ENCODE measurements at places on chromosomes 3 and 15. TPM values are rescaled to one million over a fixed set of nuclear protein-coding genes. Genes with fewer than 3 reads are reported as not detected.

DNA sequence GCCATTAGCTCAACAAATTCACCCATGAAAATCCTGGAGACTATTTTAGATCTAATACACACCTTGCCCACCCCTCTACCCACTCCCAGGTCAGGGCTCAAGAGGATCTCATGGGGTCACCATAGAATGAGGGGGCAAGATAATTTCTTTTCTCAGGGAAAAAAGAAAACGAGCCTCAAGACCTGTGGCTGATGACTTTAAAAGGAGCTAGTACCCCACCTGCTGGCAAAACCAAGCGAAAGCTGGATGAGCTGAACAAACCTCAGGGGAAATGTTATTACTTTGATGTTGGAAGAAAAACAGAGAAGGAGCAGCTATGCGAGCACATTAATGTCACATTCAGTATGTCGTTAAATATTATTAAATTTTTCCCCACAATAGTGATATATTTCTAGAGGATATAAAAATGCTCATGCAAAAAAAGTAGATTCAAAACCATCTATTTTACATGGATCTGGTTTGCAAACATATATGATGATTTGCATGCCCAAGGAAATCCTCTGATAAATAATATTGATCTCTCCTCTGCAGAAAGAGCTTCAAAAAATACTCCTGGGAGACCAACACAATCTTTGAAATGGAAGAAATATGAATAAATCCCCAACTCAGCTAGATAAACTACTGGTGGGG lies 37.7 kb downstream of the PLD1 start:
- DNase-seq, result no peak

GRCh38 chr3:20569310-20569709 lies 383.3 kb upstream of the SGO1 start:
- DNase-seq, result no peak

GRCh38 chr3:65018801-65019200 lies 331.0 kb upstream of the ADAMTS9 start:
- DNase-seq, result no peak

GRCh38 chr3:177750436-177750835 lies 553.2 kb upstream of the TBL1XR1 start:
- no peak for DNase-seq

- DNase-seq, result no peak
Measured at GRCh38 chr15:55522742-55523450, 14.9 kb upstream of the DNAAF4 start.

GRCh38 chr15:74024687-74025086 lies 30.2 kb downstream of the PML start:
- no peak for DNase-seq

- no peak for DNase-seq
Measured at GRCh38 chr3:100581650-100582049, 27.8 kb upstream of the ADGRG7 start.

- no peak for DNase-seq
Measured at GRCh38 chr3:39533226-39533625, 65.7 kb downstream of the MOBP start.

DNA sequence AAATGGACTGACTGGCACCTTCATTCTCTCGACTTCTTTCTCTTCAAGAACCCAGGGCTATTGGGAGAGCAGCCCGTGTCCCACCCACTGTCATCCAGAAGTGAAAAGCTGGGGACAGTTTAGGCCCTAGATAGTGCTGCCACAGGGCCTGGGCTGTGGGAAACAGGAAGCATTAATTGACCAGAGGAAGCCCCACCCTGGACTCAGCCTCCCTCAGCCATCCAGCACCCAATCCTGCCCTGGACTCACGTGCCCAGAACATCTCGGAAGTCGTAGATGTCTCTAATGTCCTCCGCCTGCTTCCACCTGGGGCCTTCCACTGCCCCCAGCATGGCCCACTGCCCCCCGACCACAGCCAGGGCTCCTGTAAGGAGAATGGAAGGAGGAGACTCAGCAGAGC lies 2.3 kb downstream of the CAMK1 start:
- DNase-seq, result no peak

- DNase-seq, result no peak
Measured at GRCh38 chr15:50051811-50052419, 67.1 kb downstream of the ATP8B4 start.

The GALNT15 gene
- 0.28 TPM for total RNA-seq

The ICE2 gene
- 37.3 TPM for total RNA-seq

The P3H2 gene
- 21.9 TPM for total RNA-seq
